Kidney (tissue), 22 donors: ENCODE measurements at places on chromosomes 7 and 10. TPM values are rescaled to one million over a fixed set of nuclear protein-coding genes. Genes with fewer than 3 reads are reported as not detected.

GRCh38 chr7:78090616-78091015 lies 292.0 kb downstream of the PHTF2 start:
- DNase-seq, result no peak

GRCh38 chr10:103055105-103055504 lies 137.0 kb downstream of the CNNM2 start:
- DNase-seq, result no peak

DNA sequence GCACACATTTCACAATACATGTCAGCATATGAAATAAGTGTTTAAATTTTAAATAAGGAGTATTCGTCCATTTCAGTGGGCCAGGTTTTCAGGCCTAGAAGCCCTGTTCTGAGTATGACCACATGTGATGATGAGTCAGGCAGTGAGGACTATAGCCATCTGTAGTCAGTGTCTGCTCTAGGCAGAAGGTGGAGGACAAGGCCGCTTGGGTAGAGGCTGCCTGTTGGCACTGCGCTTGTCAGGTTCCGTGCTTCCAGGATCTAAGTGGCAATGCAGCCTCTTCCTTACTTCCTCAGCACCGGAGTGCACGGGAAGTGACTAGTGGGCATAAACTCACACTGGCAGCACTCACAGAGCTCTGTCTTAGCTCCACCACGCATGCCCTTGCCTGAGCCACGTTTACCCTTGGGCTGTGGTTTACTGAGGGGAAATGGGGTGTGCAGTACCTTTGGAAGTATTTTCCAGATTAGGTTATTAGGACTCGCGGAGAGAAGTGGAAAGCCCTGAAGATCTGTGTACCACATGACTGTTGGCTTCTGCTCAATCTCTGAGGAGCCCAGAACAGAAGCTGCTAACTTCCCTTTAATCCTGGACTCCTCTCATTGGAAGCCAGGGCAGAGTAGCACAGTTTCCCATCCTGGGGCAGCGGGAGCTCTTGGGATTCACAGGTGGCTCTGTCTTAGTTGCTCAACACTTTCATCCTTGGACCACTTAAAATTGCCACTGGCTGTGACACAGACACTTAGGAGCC lies 87.5 kb upstream of the GJD4 start:
- no peak for DNase-seq

Gene RSPH10B
- not detected for polyA plus RNA-seq

Gene GTPBP4
- 18.9 TPM for polyA plus RNA-seq

Gene OPN1SW
- not detected for polyA plus RNA-seq
